Activated CD4-positive, alpha-beta T cell treated with anti-CD3 and anti-CD28 coated beads, Interleukin-2, amount 10 ng/mL, durations not matched to agents 7 days and 5 days (primary cell): ENCODE measurements at places on chromosomes 16 and 17. TPM values are rescaled to one million over a fixed set of nuclear protein-coding genes. Genes with fewer than 3 reads are reported as not detected.

GRCh38 chr17:77356109-77356689 is 215.4 kb downstream of the SEC14L1 start:
- no peak for DNase-seq

DNA sequence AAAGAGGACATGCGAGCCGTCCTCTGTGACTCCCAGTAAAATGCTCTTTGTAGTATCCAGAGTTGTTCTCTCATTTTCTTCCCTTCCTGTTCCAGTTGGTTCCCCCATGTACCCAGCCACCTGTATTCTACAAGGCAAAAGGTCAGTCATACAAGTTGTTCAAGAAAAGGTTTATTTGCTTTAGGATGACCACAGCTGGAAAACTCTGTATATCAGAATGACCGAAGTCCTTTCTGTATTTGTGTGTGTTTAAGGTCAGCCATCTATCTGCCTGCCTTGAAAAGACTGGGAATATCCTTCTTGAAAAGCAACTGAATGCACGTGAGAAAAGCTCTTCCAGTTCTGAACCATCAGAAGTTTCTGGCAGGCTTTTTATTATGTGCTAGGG is 8.4 kb downstream of the CCL16 start:
- DNase-seq, result no peak

- peak; percentile 40 for DNase-seq
These were observed 65.9 kb upstream of the IRX6 start for GRCh38 chr16:55257966-55258613.

DNA sequence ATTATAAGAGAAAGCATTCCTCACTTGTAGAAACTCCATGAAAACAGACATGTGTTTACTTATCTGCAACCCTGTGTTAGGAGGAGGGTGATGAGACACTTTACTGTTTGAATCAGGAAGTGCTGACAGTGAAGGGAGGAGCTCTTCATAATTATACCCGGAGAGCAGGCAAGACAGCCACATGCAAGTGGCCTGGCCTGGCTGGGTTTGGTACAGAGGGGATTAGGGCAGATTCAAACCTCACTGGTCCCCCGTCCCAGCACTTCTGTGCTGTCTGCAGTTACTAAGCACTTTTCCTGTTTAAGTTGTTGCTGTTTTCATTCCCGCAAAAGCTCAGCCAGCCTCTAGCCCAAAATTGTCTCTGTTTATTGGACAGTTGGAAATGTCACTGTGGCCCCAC is 78.5 kb downstream of the WWOX start:
- DNase-seq, result no peak

DNA sequence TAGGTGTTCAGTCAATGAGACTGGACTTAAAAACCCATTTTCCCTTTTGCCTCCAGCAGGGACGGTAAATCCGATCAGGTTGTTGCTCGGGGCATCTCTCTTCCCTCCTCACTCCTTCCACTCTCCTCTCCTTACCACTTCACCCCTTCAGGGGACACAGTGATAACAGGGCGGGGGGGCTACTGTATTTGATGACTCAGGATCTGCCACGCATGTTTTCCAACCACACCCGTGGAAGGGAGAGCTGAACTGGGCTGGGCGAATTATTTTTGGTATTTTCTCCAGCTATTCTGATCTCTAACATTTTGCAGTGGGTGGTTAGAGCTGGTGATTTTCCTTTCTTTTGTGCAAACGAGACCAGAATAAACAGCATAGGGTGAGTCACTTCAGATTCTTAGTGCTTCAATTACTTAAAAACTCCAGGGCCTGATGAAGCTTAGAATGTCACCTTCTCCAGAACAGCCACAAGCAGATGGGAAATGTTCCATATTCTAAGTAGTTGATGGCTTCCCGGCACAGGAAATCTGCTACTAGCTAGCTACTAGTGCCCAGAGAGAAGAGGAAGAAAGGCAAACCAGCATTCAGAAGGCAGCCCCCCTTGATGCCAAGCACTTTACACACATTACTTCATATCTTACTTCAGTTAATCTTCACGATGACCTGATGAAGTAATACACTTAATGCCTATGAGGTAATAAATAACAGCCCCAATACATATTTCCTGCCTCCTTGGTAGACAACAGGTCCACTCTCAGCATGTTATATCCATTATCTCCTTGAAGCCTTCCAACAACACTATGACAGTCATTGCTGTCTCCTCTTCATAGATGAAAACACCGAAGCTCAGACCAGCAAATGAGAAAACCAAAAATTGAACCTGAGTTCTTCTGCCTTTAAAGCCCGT is 74.1 kb downstream of the ASIC2 start:
- no peak for DNase-seq

GRCh38 chr16:9118170-9118569 is 26.7 kb downstream of the HAPSTR1 start:
- DNase-seq, result no peak

GRCh38 chr16:49347476-49347875 is 26.1 kb upstream of the C16orf78 start:
- DNase-seq, result no peak

GRCh38 chr17:68600931-68601564 is at the start of gene FAM20A:
FAM20A (minus strand) TSS chr17:68601367; CDS start chr17:68600666, 701 bp downstream.
- no peak for DNase-seq

- peak; percentile 31 for DNase-seq
These were observed 1.1 kb downstream of the METRNL start for GRCh38 chr17:83080579-83080857.

- DNase-seq, result peak; percentile 17
These were observed 649 bp downstream of the GSE1 start for GRCh38 chr16:85613604-85614337.

- DNase-seq, result no peak
These were observed 13.8 kb upstream of the SP2 start for GRCh38 chr17:47882247-47882646.

- DNase-seq, result peak; percentile 82
These were observed 2.5 kb downstream of the P2RX1 start for GRCh38 chr17:3913531-3914311.

DNA sequence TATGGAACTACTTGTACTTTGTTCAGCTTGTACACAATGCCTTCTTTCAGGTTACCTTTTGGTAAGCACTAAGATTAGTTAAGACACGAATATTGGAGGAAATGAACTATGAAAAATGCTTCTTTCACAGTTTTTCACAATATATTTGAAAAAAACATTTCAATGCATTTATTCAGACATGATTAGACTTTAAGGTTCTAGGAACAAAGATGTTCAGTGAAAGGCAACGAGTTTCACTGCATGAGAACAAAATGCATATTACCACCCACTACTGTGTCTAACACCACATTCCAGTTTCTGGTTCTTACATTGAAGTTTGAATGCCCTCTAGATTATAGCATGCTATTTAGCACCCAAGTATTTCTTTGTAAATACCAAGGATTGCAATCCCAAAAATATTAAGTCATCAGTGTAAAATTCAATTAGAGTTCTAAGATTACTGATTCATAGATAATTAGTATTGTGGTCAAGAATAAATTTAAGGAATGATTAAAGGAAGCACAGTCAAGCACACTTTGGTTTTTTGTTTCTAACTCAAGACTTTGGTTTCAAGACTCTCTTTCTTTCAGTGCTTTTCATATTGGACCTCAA is 261.7 kb downstream of the CEP112 start:
- no peak for DNase-seq

- DNase-seq, result no peak
These were observed 6.1 kb downstream of the CA7 start for GRCh38 chr16:66850115-66850815.

DNA sequence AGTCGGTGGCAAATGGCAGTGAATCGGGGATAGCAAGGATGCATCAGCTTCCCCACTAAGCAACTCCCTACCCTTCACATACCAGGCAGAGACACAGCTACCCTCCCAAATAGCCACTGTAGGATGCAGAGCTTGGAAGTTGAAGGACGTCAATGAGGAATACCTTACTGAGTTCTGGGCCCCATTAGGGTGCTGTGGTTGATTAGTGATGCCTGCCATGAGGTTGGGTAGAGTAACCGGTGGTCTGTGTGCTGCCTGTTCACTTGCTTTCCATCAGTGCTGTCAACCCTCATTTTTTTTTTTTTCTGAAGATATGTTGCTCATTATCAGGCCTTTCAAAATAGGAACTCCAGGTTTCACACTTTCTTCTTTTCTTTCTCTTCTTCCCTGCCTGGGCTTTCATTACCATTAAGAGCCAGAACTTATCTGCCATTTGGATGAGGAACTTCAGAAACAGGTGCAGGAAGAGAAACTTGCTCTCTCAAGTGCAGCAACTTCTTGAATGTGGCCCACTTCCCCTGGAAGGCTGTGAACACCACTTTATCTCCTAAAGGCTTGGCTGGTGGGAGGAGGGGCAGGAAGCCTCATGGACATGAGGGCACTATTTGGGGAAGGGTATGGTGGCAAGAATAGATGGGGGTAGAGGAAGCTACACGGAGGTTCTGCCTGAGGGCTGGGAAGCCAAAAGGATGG is 183.5 kb downstream of the NTN1 start:
- DNase-seq, result no peak

- DNase-seq, result no peak
These were observed 320.4 kb upstream of the CCL2 start for GRCh38 chr17:33934696-33935095.

DNA sequence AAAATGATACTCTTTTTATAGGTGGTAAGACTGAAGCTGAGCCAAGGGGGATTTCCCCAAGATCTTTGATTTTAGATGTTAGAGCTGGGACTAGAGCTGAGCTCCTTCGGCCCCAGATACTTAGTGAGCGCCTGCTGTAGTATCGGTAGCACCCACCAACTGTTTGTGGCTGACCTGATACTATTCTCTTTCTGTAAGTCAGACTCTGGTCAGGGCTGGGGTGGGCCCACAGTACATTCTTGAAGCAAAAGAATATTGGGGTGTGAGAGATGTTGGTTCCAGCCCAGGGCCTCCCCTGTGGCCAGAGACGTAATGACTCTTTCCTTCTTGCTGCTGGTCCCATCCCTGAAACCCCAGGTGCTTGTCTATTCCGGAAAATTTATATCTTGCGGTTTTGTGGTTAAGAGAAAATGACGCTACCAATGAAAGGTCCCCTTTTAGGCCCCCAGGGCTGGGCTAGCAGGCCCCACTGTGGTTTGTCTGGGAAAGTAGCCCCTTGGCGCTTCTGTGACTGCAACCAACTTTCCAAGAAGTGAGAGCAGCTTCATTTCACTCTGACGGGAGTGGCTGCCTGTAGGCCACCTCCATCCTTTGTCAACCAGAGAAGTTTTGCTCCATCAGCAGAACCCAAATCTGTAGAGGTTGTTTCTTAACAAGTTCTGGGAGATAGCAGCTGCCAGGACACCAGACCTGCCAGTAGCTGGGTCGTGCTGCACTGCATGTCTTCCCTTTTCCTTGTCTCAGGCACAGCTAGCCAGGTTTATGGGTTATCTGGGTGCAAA is 86.4 kb upstream of the LGALS9 start:
- DNase-seq, result peak; percentile 60

- DNase-seq, result no peak
These were observed 60.5 kb upstream of the ERN1 start for GRCh38 chr17:64190472-64190871.

- DNase-seq, result no peak
These were observed 3.4 kb downstream of the SKA2 start for GRCh38 chr17:59151591-59151990.

DNA sequence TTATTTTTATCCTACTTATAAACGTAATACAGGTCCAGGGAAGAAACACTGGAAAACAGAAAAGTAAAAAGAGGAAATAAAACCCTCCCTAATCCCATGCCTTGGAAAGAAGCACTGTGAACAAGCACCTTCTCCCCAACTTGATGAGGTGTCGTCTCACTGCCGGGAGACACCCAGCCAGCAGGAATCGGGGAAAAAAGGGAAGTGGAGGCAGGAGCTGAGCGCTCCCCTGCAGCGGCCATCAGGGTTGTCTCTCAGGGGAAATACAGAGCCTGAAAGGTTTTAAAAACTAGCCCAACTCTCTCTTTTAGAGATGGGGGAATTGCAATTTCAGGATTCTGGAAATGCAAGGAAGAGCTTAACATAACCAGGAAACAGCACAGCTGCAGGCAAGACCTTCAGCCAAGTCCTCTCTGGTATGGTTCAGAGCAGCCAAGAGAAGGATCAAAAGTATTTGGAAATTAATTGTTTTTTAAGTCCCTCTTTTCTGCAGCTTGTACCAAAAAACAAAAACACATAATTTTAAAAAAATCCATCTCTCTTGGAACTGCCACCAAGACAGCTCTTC is 96.3 kb upstream of the RCVRN start:
- DNase-seq, result no peak

DNA sequence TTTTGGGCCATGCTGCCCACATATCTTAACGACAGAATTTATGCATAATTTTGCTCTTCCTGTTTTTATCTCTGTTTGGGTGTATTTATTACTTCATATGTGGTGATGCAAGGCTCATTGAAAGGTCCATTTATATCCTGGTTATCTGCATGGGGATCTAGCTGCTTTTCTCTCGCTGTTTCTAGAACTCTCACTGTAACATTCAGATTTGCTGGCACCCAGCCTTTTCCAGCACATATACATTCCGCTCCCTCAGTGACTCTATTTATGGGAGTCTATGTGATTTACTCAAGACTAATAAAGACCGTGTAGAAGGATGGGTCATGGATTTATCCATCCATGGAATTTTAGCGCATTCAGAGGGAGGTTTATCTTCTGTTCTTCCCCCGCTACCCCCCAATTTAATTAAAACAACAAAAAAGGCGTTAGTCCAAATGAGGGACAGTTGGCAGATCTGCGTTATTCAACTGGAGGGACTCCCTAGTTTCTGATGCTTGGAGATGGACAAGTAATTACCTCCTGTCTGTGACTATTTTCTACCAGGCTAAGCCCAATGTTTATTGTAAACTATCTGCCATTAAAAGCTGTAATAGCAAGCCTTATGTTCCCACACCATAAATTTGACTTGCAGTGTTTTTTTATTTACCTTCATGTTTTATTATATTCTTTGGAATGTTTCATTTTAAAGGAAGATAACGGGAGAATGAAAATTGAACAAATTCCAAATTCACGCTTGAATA is 19.8 kb upstream of the MARCHF10 start:
- DNase-seq, result no peak

SCGB1C2 gene
- not detected for total RNA-seq

TEKT1 gene
- not detected for total RNA-seq

PRAC2 gene
- total RNA-seq, result not detected

PTX4 gene
- not detected for total RNA-seq

CCDC144A gene
- total RNA-seq, result 6.5 TPM

MYCBPAP gene
- total RNA-seq, result 3.0 TPM

KCNJ2 gene
- not detected for total RNA-seq

ABCC1 gene
- 51.7 TPM for total RNA-seq

GALNS gene
- total RNA-seq, result 35.7 TPM

HNF1B gene
- 0.08 TPM for total RNA-seq
